ENCODE measurements at places on chromosomes 6 and 20.

DNA sequence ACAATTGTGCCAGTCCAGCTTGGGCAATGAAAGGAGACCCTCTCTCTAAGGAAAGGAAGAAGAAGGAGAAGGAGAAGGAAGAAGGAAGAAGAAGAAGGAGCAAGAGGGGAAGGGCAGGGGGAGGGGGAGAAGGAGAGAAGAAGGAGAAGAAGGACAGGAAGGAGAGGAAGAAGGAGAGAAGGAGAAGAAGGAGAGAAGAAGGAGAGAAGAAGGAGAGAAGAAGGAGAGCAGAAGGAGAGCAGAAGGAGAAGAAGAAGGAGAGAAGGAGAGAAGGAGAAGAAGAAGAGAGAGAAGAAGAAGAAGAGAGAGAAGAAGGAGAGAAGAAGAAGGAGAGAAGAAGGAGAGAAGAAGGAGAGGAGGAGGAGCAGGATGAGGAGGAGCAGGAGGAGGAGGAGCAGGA lies 22.5 kb upstream of the DEFB116 start:
- no peak for DNase-seq

- DNase-seq = no peak
These were observed 145.8 kb downstream of the OR2B2 start for GRCh38 chr6:27766405-27766804.

DNA sequence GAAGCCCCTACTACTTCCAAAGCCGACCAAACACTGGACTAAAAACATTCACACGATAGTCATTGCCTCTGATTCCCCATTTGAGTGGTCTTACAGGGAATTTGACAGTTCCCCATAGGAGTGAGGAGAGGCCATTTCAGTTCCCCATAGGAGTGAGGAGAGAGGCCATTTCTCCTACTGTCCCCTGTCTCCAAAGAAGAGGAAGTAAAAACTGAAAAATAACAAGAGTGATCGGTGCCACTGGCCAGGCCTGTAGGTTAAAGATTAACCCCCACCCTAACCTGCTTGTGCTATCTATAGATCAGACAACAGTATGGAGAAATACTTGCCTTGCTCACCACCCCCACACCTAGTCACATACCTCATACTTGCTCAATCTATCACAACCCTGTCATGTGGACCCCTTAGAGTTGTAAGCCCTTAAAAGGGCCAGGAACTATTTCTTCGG lies 204.0 kb upstream of the MOCS1 start:
- no peak for DNase-seq

GRCh38 chr6:20810727-20811108 lies 276.5 kb downstream of the CDKAL1 start:
- no peak for DNase-seq

DNA sequence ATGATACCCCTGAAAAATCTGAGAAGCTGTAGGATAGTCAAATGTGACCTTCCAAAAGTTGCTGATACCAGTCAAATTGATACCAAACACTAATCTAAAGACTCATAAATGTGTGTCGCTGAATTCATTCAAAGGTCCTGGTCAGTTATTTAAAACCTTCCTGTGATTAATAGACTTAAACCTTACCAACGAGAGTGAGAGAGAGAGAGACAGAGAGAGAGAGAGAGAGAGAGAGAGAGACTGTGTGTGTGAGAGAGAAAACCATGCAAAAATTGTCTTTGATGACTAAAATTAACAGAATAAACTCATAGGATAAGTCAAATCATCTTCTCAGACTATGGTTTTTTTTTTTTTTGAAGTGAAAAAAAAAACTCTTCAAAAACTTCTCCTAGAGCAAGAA lies 370.9 kb upstream of the HS3ST5 start:
- DNase-seq = no peak

DNA sequence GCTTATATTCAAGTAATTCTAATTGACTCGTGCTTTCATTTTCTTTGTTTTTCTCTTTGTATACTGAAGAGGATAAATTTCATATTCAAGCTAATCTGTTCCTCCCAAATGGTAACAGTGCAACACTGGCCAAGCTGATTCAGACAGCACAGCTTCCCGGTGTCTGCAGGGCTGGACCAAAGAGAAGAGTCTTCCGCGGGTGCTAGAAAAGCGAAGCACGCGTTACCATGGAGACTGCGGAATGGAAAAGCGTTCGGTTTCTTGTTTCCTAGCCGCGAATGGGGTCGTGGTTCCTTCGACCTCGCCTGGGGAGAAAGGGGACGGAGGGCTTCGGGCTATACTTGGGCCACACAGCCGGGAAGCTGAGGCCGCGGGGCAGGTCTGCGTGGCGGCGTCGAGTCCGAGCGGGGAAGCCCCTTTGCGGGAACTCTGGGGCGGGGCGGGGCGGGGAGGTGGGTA lies 6.2 kb upstream of the ZNF311 start:
- DNase-seq = no peak

DNA sequence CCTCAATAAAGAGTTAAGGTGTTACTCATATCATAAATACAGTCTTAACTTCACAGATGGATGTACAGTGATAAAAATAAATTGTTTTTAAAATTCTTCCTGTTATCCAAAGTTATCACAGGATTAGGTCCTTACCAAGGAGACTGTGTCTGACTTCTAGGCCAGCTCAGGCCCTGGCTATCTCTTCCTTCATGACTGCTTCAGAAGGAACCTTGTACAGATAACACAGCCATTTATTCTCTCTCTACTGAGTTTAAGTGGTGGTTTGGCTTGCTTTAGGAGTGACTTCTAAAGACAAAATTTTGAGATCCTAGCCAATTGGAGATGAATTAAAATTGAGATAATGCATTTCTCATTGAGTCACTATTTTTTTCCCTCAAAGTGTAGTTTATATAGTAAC lies 40.8 kb upstream of the RNF182 start:
- DNase-seq = no peak

- no peak for DNase-seq
These were observed 148.3 kb upstream of the SCGN start for GRCh38 chr6:25503686-25504085.

DNA sequence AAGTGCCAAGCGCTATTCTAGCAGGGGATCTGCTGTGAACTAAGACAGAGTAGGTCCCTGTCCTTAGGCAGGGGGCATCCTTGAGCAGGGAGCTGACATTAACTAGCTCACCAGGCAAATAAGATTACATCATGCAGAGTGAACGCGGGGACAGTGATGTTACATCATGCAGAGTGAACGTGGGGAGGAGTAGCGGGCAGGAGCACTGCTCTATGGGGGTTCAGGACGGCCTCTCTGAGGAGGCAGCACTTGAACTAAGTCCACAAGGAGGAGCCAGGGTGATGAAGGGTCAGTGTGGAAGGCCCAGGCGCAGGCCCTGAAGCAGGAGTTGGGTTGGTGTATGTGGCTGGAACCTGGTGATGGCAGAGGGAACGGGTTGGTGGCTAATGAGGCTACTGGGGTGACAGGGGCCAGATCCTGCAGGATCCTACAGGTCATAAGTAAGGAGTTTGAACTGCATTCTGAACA lies 38.7 kb downstream of the KAT14 start:
- DNase-seq = no peak

DNA sequence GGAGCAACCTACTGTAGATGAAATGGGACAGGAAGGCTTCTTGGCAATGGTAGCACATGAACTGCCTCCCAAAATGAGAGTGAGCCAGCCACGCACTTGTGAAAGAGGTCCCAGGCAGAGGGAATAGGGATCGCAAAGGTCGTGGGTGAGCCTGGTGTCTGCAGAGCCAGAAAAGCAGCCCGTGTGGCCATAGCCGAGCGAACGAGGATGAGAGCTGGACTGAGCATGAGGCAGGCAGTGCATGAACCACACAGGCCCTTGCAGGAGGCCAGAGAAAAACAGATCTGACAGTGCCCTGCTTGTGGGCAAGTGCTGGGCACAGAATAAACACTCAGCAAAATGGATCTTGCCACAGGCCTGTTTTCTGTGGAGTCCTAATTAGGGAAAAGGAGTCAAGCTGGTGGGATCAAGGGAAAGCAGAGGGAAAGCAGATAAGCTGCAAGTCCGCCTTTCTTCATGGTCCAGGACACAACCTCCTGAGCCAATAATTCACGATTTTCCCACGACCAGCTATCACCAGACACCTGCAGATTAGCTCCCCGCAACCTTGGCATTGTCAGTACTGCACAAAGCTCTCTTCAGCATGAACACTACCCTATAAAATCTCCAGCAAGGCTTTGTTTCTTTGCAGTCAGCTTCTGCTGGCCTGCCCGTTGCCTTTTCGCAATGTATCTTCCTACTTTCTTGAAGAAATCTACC lies 44.0 kb downstream of the GCNT2 start:
- DNase-seq = no peak

- DNase-seq = no peak
These were observed 1.8 kb downstream of the OSER1 start for GRCh38 chr20:44208770-44209169.

DNA sequence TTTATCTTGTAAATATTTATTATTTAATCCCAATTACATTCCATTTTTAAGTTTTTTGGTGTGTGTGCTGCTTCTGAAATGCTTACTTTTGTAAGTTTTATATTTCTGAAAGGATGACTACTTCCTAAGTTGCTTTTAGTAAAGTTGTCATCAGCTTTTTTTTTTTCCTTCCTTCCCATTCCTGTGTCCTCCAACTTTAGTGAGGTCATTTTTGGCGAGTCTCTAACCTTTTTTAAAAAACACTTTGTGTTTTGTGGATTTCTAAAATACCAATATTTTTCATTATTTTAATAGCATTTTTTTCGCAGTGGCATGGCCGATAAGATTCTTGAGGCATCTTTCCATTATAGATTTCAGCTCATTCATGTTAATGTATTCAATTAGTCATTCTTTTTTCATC lies 30.9 kb downstream of the FIG4 start:
- DNase-seq = no peak

DNA sequence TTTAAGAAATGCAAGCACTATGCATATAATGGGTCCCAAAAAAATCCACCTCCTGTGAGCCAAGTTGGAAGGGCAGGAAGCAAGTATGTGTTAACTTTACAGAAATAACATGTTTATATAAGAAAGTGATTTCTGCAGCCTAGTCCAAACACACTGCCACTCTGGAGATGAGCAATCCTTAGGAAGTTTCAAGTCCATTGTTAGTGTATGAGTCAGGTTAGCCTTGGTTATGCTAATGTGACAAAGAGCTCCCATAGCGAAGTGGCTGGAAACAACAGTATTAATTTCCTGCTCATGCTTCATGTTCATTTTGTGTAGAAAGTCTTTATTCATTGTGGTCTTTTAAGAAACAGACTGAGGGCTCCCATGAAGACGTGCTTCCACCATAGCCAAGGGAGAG lies 121.4 kb downstream of the TBXT start:
- no peak for DNase-seq

DNA sequence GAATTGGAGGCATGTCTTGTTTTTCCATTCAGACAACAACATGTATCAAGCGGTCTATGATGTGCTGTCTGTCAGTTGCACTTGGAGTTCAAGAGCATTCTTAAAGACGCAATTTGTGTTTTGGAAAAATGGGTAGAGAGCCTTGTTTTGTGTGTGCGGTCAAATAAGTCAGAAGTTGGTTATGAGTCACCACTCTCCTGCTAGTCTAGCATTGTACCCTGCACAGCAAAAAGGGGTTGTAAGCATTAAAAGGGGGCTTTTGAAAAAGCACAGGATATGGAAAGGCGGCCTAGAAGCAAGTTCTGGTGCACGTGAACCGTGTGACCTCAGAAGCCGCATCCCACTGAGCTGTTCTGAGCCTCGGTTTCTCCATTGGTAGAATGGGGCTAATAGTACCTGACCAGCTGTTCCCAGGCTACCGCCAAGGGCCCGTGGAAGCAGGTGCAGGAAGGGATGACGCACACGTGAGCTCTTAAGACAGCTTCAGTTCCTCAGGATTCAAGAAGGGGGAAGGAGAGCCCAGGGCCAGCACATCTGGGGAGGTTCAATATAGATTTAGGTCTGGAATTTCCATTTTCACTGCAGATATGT lies 61.6 kb upstream of the SNX9 start:
- DNase-seq = no peak

- no peak for DNase-seq
These were observed 115.7 kb downstream of the TOX2 start for GRCh38 chr20:44030394-44030793.

DNA sequence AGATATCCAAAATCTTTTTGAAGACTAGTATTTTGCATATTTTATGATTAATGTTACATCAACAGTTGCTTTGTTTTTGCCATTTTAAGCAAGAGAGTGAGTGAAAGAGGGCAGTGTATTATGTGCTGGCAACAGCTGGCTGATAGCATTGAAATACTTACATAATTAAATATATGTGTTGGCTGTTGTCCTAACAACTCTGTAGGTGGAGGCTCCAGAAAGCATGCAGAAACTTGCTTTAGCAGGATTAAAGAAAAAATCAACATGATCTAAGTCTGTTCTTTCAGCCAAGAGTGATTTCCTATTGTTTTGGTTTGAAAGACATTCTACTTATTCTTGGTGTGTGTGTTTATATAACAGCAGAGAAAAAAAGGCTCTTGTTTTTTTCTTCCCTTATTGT lies 127.5 kb downstream of the CDKAL1 start:
- DNase-seq = no peak

DNA sequence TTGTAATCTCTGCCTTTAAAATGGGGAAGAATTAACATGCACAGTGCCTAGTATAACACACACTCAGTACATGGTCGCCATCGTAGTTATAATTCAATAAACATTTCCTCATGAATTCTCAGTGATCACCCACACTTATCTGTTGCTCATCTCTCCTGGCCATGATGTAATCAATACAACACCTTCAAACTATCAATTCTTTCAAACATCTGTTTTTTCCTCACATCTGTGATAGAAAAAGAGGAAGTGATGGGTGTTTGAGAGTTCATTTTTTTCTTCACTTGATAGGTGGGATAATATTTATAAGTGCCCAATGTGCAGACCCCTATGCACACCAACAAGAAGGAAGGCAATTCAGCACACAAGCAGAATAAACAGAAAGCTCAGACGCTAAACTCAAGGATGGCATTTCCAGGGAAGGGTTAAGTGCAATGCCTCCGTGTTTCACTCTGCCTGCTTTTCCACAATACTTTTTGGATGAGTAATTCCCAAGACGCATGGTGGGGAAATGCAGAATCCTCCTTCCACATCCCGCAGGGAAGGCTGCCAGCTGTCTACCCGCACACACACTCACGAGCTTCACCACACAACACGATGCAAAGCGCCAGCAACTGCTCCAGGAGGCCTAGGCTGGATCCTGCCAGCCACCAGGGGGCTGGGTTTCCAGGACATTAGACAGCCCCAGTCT lies 100.3 kb downstream of the GMPR start:
- DNase-seq = no peak

- DNase-seq = no peak
These were observed 142.9 kb downstream of the HIVEP2 start for GRCh38 chr6:142802124-142802523.

DNA sequence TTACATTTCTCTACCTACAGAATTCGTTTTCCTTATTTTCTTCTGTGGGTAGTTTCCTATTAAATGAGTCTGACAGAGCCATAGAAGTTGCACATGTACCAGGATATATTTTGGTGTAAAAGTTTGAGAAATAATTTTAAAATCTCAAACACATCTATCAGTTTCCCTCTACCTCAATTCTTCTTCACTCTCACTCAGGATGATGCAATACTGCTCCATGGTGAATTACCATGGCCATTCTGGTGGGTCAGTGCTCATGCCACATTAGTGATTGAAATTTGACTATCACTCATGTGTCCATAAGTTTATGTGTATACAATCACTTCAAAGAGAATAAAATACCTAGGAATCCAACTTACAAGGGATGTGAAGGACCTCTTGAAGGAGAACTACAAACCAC lies 151.7 kb downstream of the ARHGAP18 start:
- DNase-seq = no peak
